LHCN-M2 (cell line): ENCODE measurements at places on chromosomes 13 and 19. TPM values are rescaled to one million over a fixed set of nuclear protein-coding genes. Genes with fewer than 3 reads are reported as not detected.

- peak; percentile 96 for DNase-seq
These were observed 111.8 kb downstream of the SACS start for GRCh38 chr13:23321535-23322241.

- no peak for DNase-seq
These were observed 53.4 kb downstream of the KCNC3 start for GRCh38 chr19:50275577-50276368.

- peak; percentile 80 for DNase-seq
These were observed 59.7 kb downstream of the SPATA13 start for GRCh38 chr13:24220086-24220703.

DNA sequence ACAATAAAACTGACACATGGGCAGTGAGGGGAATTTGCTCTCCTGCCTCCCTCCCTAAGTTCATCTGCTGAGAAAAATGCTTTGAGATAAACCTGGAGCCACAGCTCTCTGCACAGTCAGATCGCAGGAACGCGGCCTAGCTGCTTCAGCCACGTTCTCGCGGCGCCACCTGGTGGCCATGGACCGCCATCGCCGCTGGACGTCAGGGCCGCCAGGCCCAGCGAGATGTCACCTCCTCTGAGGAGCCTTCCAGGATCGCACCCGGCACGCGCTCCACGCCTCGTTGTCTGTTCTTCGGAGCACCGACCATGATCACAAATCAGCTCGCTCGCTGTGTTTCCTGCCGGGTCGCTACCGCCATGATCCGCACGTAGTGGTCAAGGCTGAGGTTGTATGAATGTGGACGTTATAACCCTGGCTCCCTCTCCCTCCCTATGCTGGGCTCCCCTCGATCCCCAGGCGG lies 20.6 kb upstream of the USP29 start:
- DNase-seq: peak; percentile 35

DNA sequence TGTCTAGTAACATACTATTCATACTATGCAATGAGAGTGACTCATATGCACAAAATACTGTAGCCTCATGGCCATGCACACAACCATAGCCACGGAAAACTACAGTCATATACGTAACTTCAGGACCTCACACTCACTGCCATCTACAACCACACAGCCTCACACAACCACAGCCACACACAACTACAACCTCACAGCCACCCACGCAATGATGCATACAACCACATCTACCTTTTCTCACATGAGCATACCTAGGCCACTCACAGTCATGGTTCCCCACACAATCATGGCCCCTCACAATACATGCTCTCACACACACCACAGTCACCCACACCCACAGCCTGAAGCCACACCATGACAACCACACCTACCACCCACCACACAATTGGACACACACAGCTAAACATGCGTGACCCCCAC lies 8.7 kb upstream of the TNFSF14 start:
- DNase-seq: no peak

DNA sequence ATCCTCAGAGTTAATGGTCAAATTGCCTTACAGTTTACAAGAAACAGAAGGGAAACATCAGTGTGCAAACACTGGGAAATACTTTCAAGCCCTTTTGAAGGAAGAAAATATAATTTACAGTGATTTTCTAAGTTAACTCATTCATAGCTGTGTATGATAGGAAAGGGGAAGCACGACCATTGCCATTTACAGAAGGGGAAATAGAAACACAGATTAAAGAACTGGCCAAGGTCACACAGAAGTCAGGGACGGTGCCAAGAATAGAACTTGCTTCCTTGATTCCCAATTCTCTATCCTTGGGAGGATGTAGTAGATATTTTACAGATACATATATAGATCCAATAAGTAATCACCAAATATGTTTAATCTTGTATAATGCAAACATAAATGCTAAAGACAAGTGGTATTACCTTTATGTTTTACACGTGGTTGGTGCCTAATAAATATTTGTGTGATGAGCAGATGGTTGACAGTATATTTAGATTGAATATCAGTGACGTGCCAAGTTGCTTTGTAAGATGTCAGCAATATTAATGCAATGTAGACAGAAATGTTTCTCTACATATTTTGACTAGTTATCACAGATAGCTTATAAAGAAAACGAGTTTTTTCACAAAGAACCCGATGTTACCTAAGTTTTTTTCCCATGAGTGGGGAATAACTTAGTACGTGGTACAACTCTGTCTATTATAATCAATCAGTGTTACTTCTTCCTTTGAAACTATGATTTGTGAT lies 73.1 kb downstream of the FLT1 start:
- no peak for DNase-seq

GRCh38 chr19:2123682-2124387 lies 27.1 kb downstream of the IZUMO4 start:
- DNase-seq: peak; percentile 7

GRCh38 chr19:32682317-32682716 lies 6.7 kb downstream of the RGS9BP start:
- no peak for DNase-seq

DNA sequence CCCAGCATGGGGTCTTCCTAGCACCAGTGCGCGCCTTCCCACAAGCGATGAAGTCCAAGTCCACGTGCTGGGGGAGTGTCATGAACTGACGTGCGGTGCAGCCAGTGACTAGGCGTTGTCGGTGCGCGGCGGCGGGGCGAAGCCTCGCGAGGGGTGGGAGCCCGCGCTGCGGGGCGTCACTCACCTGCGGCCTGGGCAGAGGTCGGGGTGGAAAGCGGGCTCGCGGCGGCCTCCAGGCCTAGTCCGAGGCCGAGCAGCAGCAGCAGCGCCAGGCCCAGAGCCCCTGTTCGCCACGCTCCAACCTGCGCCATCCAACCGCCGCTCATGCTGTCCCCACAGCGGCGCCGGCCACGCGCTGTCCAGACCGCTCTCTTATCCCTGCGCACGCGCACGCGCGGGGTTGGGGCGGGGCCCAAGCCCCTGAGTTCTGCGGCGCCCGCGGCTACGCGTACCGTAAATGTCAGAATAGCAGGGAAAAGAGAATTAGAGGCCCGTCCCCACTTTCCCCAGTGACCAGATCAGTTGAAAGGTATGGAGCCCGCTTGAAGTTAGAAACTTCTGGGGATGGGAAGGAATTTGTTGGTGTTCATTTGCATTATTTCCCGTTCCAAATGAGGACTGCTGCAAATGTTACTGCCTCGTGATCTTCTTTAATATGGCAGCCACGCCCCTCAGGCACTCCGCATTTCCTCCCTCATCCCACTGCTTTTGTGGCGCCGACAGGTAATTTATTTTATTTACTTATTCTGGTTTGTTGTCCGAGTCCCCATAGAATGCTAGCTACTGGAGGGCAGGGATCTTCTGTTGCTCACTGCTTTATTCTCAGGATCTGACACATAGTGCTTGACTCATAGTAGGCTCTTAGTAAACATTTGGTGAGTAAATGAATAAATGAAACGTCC lies at the start of gene CD320:
CD320 (minus strand) TSS at position 394 of the 902 bp plus-strand sequence; CDS start at position 326, 68 bp downstream.
- peak; percentile 87 for DNase-seq

- no peak for DNase-seq
These were observed 9.3 kb downstream of the TMEM143 start for GRCh38 chr19:48354332-48354992.

DNA sequence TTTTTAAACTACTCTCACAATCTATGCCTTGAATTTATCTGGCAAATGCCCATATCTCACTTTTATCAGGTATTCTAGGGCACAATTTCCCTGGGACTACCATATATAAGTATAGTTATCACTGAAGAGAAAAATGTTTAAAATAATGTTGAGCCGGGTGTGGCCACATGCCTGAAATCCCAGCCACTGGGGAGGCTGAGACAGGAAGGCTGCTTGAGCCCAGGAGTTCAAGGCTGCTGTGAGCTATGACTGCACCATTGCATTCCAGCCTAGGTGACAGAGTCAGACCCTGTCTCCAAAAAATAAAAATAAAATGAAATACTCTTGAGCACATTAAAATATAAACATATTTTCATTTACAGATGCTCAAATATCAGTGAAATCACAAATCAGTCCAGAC lies 4.1 kb downstream of the KATNAL1 start:
- no peak for DNase-seq

GRCh38 chr19:56245121-56245740 lies 27.3 kb upstream of the EDDM13 start:
- peak; percentile 24 for DNase-seq

GRCh38 chr19:43552616-43553015 lies 19.6 kb downstream of the ZNF575 start:
- no peak for DNase-seq

GRCh38 chr13:113040597-113041292 lies 64.8 kb upstream of the F7 start:
- peak; percentile 62 for DNase-seq

DNA sequence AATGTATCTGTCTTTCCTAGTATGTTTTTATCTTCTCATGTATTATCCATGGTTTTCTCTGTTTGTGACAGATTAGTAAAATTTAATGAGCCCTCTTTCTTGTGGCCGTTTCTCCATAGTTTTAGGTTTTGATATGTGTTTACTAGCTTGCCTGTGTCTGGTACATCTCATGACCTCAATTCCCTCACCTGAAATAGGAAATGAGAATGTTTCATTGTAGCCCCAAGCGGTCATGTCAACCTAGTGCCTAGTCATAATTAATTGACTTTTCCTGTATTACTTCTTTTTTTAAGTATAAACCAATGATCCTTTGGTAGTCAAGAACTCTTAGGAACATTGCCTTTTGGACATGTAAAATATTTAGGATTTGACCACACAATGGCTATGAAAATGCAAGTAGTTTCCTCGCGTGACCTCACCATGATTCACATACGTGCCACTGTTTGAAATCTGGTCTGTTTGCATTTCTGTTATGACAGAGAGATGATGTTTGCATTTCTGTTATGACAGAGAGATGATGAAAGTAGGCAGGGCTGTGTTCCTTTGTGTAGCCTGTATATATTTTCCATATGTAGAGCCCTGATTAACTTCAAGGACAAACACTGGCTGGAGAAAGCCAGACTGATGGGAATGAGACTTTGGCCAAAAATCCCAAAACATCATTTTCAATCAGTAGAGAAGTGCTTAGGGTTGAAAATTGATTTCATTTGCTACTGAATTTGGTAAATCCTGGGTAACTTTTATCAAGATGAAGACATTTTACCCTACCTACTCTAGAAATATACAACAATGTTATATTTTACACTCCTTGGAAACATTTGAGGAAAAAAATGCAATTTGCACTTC lies 104.8 kb downstream of the TNFRSF19 start:
- peak; percentile 83 for DNase-seq

- DNase-seq: peak; percentile 72
These were observed at the start of gene MEDAG for GRCh38 chr13:30905932-30906383. TSS of gene MEDAG (plus strand) at chr13:30906271. CDS start at chr13:30906516, 245 bp downstream.

DNA sequence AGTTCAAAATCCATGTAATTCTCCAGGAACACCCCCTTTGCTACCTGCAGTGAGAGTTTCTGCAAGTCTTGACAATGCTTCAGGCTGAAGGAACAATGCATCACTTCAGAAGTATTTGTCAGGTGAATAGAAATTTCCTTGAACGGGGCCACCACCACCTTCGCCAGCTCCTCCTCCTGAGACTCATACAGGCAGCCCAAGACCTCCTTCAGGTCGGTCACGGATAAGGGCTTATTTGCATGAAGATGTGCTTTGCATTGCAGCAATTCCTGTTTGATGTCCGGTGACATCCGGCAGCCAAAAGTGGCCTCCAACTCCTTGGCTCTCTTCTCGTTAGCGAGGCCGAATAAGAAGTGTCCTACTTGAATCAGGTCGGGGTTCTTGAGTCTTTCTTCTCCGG lies 8.4 kb downstream of the NLRP7 start:
- no peak for DNase-seq

- DNase-seq: peak; percentile 67
These were observed 488 bp downstream of the RCN3 start for GRCh38 chr19:49528211-49528771.

Gene LHB
- not detected in 2 replicates for total RNA-seq

Gene RXFP2
- total RNA-seq: not detected in 2 replicates

Gene CEACAM7
- total RNA-seq: not detected in 2 replicates

Gene ACER1
- total RNA-seq: not detected in 2 replicates

Gene TMEM221
- not detected in 2 replicates for total RNA-seq

Gene EBI3
- 0.11 TPM in 1 of 2 replicates, not detected in the other for total RNA-seq

Gene CKM
- not detected in 2 replicates for total RNA-seq

Gene ADM5
- total RNA-seq: 1.2 TPM in 2 replicates

Gene CAPN12
- total RNA-seq: not detected in 2 replicates

Gene TEX26
- not detected in 2 replicates for total RNA-seq

Gene MAB21L1
- total RNA-seq: 0.06 TPM in 1 of 2 replicates, not detected in the other

Gene CADM4
- 0.69 TPM in 1 of 2 replicates, not detected in the other for total RNA-seq
